ENCODE measurements at places on chromosomes 7 and 10. TPM values are rescaled to one million over a fixed set of nuclear protein-coding genes. Genes with fewer than 3 reads are reported as not detected.

TSPAN15 gene
- 3.2 TPM for total RNA-seq

ACTL6B gene
- not detected for total RNA-seq

FBXO24 gene
- 0.23 TPM for total RNA-seq

NPC1L1 gene
- not detected for total RNA-seq

LIPF gene
- total RNA-seq, result not detected

ADCY1 gene
- not detected for total RNA-seq

TRAPPC14 gene
- total RNA-seq, result 28.7 TPM

CRTAC1 gene
- total RNA-seq, result not detected

WDR11 gene
- 39.1 TPM for total RNA-seq

THNSL1 gene
- total RNA-seq, result 4.6 TPM

PODXL gene
- total RNA-seq, result 10.4 TPM

EFCAB10 gene
- total RNA-seq, result not detected

AP4M1 gene
- total RNA-seq, result 24.5 TPM

CREB5 gene
- total RNA-seq, result 0.60 TPM

RAB19 gene
- total RNA-seq, result not detected

SYNPO2L gene
- 1.7 TPM for total RNA-seq

PROSER2 gene
- 2.1 TPM for total RNA-seq

LIPK gene
- total RNA-seq, result not detected

ALOX5 gene
- total RNA-seq, result not detected

CCL24 gene
- total RNA-seq, result not detected

CTAGE4 gene
- total RNA-seq, result not detected

NUDT13 gene
- 1.9 TPM for total RNA-seq

SLC26A5 gene
- not detected for total RNA-seq

SPDYE1 gene
- not detected for total RNA-seq

CYP26C1 gene
- total RNA-seq, result not detected
